ENCODE measurements at places on chromosomes 6 and 20. TPM values are rescaled to one million over a fixed set of nuclear protein-coding genes. Genes with fewer than 3 reads are reported as not detected.

CALHM6 gene
- not detected for total RNA-seq

PRKN gene
- 0.60 TPM for total RNA-seq

DNA sequence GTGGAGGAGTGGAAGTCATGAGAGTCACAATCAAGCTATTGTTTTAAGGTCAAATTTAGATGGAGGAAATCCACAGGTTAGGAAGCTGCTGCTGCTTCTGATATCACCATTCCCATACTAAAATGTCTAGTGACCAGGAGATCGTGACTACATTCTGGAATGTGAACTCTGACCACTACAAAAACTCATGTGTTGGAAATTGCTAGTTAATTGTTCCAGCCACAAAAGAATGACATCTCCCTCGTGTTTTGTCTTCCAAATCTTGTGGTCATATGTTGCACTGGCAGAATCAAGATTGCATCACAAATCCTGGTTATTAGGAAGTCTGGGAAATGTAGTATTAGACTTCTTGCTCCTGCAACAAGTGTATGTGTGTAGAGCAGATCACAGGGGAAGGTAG is 441.9 kb downstream of the CD109 start:
- H3K36me3 ChIP-seq = no peaks in the 10 kb centered on the region
- peak; percentile 98 for DNase-seq
- no peak overlapping the region for H3K4me3 ChIP-seq
- no peaks in the 10 kb centered on the region for H3K27me3 ChIP-seq

DNA sequence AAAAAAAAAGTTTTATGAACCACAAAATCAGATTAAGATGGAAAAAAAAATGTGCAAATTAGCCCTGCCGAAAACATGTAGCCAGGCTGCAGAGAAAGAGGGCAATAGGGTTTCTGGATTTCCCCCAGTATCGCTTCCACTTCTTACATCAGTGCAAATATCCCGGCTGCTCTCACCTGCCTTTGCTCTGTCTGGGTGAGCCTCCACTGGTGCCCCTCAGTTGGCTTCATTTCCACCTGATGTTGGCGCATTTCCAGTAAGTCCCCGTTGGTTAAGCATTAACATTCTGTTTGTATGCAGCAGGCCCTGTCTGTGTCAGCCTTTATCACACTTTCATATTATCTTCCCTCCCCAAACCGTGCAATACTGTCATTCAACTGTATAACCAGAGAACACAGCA is 215.1 kb downstream of the CBLN4 start:
- no peaks in the 10 kb centered on the region for H3K4me1 ChIP-seq
- H3K27ac ChIP-seq = no peak overlapping the region
- no peaks in the 10 kb centered on the region for H3K36me3 ChIP-seq
- no peak overlapping the region for H3K4me3 ChIP-seq

- H3K27me3 ChIP-seq = no peaks in the 10 kb centered on the region
- H3K4me3 ChIP-seq = no peak overlapping the region
- H3K27ac ChIP-seq = no peak overlapping the region
Observed at GRCh38 chr20:23326774-23327173, 23.8 kb upstream of the NXT1 start.

GRCh38 chr6:155377061-155377460 is 62.8 kb upstream of the TFB1M start:
- no peaks in the 10 kb centered on the region for H3K36me3 ChIP-seq
- no peak for DNase-seq
- no peak overlapping the region for H3K27ac ChIP-seq
- no peaks in the 10 kb centered on the region for H3K27me3 ChIP-seq
- H3K4me3 ChIP-seq = no peak overlapping the region
- no peaks in the 10 kb centered on the region for H3K4me1 ChIP-seq
